Amniotic epithelial cell (primary cell): ENCODE measurements at places on chromosomes 1 and 21.

- peak; percentile 95 for DNase-seq
Measured at GRCh38 chr1:115251856-115252255, 86.2 kb downstream of the NGF start.

GRCh38 chr1:19564366-19564765 lies 79.0 kb upstream of the CAPZB start:
- DNase-seq, result no peak

- peak; percentile 91 for DNase-seq
Measured at GRCh38 chr1:93979718-93980319, 70.6 kb upstream of the GCLM start.

DNA sequence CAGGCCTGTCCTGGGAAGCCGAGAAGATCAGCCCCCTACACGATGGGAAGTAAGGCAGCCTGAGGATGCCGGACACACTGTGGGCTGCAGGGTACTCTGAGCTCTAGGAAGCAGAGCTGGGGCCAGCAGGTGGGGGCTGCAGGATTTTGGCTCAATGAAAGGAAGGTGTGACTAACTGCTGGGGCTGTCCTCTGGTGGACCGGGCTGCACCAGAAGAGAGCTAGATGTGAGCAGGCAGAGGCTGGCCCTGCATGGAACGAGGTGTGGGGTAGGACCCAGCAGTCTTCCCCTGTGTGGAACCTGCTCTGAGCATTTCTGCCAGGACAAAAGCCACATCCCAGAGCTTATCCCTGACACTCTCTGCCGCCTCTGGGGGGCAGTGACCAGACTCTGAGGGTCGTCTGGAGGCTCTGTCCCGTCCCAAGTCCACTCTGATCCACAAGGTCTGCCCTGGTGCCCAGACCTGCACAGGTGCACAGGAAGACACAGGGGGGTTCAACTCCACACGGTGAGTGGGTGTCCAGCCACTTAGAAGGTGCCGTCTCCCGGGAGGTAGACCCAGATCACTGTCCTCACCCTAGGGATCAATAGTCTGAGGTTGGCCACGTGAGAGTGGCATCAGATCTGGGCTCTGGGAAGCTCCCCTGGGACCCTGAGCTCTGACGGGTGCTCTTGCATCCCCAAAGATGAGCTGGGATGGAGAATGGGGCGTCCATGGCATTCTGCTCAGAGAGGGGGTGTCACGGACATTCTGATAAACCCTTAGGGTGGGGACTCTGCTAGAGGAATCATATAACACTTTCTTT lies 187.6 kb upstream of the VAMP3 start:
- no peak for DNase-seq

DNA sequence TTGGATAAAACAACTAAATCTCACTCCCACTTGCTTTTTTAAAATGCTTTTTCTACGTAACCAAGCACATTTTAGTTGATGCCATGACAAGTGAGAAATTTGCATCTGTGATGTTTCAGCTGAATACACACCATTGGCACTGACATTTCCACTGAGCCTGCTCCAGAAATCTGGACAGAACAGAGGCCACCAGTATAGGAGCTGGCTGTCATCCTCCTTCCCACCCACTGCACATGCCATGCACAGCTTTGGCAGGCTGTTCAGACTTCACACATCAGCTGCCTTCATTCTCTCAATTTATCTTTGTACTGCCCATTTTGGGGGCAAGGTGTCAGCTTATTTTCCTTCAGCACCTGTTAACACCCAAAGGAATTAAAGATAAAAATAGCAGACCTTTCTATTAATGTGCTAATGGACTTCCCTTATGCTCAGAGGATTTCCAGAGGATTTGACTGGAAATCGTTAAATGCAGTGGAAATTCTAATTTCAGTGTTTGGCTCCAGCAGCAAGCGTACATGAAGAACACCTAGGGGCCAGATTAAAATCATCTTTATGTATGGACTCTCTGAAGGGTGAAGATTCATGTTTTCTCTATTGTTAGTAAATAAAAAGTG lies 12.9 kb upstream of the PODN start:
- no peak for DNase-seq

DNA sequence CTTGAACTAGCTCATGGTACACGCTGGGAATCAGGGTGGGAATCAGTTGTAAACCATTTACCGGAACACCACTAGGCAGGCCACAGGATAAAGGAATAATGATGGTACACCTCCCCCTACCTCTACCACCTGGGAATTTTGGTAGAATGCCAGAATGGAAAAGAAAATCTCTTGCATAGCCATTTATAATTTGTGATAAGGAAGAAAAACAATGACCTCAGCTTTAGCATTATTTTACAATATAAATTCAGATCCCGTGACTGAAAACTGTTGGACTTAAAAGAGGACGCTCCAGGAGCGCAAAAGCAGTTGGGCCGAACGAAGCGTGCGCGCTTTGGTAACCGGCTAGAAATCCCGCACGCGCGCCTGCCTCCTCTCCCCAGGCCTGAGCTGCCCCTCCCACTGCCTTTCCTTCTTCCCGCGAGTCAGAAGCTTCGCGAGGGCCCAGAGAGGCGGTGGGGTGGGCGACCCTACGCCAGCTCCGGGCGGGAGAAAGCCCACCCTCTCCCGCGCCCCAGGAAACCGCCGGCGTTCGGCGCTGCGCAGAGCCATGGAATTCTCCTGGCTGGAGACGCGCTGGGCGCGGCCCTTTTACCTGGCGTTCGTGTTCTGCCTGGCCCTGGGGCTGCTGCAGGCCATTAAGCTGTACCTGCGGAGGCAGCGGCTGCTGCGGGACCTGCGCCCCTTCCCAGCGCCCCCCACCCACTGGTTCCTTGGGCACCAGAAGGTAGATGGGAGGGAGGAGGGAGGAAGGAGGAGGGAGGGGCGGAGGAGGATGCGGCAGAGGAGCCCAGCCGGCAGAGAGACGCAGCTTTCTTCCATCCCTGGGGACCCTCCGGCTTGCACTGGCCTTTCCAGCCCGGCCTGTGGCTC lies at the start of gene CYP4X1:
Gene CYP4X1 (plus strand): TSS at position 402 of the 873 bp plus-strand sequence. CDS start 149 bp downstream, at position 551.
- DNase-seq, result no peak

DNA sequence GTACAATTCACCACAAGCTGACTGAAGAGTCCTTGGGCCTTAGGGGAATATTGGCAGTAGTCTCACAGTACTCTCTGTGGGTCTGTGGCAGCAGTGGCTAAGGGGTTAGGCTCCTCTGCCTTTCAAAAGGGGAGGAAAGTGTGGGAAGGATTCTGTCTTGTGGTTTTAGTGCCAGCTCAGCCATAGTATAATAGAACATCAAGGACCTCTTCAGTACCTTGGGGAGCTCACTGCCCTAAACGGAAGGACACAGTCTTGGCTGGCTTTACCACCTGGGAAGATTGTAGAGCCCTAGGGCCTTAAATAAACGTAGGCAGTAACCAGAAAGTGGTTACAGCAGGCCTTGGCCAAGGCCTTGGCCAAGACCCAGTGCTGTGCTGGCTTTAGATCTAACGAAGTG lies 265.7 kb downstream of the COL11A1 start:
- no peak for DNase-seq

DNA sequence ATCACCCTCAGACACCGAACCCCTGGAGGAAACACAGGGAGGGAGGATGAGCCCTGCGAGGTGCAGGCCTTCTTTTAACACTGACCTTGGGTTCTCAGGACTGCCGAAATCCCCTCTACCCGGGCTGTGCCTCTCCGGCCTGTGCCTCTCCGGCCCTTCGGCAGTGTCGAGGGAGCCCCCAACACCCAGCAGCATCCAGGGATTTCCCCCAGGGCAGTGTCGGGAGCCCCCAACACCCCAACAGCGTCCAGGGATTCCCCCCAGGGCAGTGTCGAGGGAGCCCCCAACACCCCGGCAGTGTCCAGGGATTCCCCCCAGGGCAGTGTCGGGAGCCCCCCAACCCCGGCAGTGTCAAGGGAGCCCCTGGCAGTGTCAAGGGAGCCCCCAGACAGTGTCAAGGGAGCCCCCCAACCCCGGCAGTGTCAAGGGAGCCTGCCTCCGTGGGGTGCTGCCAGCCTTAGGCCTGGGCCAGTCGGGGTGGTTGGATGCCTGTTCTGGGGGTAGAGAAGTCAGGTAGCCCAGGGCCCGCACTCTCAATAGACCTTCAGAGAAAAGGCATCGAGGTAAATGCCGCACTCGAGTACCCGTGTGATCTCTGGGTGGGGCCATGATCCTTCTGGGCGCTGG lies 57.5 kb downstream of the PRKCZ start:
- DNase-seq, result no peak

DNA sequence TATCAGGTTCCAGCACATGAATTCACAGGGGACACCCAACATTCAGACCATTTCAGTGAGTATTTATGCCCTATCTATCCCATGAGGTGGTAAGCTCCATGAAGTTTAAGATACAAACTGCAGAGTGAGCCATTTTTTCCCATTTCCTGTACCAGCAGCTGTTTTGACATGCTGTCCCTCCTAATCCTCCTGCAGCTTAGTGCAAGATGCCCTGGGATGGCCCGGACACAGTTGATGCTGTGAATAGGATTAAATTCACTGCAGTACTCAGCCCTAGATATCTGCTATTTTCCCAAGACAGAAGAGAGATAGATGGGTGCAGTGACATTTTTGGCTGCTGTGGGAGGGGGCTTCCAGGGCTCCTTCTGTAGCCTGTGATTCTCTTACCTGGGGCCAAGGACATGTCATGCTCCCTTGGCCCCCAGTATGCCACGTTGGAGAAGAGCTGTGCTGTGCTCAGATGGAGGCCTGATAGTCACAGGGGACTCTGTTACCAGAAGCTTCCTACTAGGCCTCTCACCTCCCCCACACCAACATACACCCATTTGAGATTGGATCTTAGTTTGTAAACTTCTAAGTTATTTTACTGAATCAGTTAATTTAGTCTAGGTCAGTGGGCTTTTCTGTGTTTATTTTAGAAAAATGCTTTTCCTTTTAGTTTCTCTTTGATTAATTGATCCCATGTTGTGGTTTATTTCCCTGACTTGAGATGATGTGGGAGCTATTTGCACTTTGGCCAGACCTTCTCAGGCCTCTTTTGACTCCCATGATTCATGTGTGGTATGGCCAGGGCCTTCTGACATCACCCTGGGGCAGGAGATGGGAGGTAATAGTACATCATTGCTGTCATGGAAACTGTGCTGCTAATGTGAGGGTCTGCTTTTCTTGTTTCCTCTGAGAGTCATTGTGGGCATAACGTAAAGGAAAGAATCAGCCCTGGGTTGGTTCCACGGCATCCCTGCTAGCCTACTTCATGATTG lies 92.6 kb downstream of the ST3GAL3 start:
- peak; percentile 93 for DNase-seq

- no peak for DNase-seq
Measured at GRCh38 chr1:229075217-229075616, 195.7 kb upstream of the RAB4A start.

GRCh38 chr1:173868266-173869020 lies at the start of gene ZBTB37:
TSS of gene ZBTB37 (plus strand) at chr1:173868380. CDS start at chr1:173870226, 1,846 bp downstream.
- peak; percentile 37 for DNase-seq

DNA sequence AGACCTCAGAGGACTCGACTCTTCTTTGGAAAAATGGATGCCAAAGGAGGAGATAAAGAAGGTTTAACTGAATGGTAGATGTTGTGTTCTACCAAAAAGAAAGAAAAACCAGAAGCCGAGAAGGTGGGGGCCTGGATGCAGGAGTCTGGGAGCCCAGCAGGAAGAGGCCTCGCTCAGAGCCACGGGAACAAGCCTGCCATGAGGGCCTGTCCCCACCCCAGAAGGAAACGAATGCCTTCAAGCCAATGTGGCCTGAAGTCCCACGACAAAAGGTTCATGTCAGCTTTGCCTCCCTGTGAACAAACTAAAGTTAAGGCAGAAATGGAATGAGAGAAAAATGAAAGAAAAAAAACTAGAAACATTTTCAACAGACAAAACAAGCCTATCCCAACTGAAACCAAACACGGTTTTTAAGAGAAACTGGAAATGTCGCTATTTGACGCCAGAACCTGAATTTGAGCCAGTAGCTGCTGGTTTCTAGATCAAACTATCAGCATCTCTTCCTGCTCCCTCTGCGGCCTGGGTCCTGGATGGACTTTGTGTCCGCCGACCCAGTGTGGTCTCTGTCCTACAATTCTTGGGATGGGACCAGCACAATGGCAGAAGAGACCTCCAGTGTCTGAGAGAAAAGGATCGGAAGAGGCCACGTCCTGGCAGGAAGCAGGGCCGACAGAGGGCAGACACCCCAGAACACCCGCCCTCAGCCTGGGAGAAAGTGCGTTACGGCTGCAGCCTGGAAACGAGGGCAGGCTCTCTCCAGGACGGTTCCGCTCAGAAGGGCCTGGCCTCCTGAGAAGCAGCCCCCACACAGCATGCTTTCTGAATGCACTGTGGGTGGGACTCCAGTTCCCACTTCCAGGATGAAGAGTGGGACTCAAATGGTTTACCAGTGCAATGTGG lies 35.2 kb downstream of the SLC45A1 start:
- DNase-seq, result no peak

GRCh38 chr1:112165375-112165774 lies 175.9 kb upstream of the KCND3 start:
- DNase-seq, result no peak

DNA sequence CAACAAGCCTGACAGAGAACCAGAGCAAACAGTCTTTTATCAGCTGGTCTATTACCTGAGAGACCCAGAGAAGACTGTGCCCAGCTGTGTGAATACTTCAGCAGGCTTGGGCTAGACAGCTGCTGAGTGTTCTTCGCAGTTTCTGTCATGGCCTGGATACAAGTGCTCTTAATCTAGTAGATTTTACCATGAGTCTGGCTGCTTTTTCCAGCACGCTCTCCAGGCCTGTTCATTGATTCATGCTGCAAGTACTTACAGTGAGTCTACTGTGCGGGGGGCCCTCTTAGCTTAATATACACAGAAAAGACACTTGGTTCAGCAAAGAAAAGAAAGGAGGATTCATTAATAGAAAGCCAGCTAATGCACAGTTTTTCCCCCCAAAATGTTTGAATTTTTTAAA lies 48.5 kb downstream of the RGS7 start:
- no peak for DNase-seq

DNA sequence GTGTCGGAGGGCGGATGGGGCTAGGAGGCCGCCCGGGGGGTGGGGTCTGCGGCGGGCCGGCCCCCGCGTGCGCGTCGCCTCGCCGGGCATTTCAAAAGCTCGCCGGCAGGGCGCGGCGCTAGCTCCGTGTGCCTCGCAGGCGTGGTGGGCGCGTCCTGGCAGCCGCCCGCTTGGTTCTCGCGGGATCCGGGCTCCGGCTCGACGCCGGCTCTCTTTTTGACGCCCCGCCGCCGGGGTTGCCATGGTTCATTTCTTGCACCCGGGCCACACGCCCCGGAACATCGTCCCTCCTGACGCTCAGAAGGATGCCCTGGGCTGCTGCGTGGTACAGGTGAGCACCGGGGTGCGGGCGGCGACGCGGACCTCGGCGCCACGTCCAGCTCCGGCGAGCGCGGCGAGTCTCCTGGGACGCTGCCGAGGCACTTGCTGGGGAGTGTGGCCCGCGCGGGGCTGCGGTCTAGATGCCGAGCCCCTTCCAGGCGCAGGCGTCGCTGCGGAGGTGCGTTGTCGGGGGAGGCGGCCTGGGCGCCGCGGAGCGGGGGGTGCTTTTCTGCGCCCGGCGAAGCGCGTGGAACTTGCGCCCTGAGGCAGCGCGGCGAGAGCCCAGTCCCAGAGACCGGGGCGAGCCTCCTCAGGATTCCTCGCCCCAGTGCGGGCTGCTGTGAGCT lies at the start of gene ZYG11A:
Gene ZYG11A (plus strand): TSS at position 118 of the 668 bp plus-strand sequence. CDS start 124 bp downstream, at position 242.
- peak; percentile 67 for DNase-seq

DNA sequence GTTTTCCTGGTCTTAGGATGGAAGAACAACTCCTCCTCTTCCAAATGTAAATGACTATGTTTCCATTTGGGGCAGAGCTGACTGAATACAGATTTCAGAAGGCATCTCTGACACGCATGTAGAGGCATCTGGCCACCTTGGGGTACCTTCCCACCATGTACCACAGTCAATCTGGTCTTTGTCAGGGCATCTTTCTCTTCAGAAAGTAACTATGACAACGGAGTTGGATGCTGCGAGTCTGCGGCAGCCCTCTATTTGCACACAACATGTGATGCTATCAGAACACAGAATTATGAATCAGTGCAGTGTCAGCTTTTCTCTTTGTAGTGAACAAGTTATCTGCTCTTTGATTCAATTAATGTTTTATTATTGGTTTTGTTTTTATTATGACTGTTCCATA lies 94.7 kb downstream of the TSEN15 start:
- DNase-seq, result no peak
